ENCODE measurements at places on chromosomes 5 and 9.

DNA sequence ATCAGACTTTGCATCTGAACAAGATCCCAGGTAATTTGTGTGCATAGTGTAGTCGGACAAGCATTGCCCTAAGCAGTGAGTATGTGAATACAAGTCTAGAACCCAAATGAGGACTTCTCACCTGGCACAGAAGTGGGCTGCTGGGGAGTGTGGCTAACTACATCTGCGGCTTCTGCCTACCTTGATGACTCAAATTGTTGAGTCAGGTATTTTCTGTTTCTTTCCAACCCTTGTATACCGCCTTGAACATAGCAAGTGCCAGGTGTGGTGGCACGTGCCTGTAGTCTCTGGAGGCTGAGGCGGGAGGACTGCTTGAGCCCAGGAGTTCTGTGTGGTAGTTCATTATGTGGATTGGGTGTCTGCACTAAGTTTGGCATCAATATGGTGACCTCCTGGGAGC is 7.9 kb upstream of the JADE2 start:
- DNase-seq, result no peak

- DNase-seq, result no peak
Observed at GRCh38 chr9:87694236-87694755, 31.6 kb upstream of the CTSL start.

GRCh38 chr5:148697809-148698196 is 43.5 kb upstream of the HTR4 start:
- no peak for DNase-seq

- DNase-seq, result no peak
Observed at GRCh38 chr5:120367896-120368634, 96.0 kb upstream of the PRR16 start.

DNA sequence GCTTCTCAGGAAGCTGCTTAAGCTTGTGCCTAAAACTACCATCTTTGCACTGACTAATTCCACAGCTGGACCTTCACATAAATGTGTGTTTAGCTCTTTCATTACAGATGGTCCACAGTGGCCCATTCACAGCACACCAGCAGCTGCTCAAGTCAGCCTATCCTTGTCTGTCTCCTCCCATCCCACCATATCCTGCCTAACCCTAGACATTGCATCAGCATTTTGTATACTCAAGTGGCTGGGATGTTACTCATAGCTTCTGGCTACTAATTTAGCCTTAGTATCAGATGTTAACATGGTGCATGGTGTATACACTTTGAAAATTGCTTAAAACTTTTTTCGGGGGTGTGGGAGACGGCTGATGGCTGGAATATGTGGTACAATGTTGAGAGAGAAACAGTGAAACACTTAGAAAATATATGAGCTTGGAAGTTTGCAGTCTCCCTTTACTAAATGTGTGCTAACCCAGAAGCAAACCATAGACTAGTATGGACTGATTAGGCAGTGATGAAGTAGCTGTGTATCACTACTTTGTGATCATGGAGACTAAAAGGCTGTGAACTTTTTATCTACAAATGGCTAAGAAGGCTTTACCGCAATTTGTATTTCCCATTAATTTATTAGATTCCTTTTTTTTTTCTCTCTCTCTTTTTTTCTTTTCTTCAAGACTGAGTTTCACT is 83.1 kb downstream of the JMY start:
- peak; percentile 86 for DNase-seq

- no peak for DNase-seq
Observed at GRCh38 chr5:96440185-96440538, 7.1 kb upstream of the PCSK1 start.

GRCh38 chr5:41748631-41749030 is 121.6 kb downstream of the OXCT1 start:
- no peak for DNase-seq

DNA sequence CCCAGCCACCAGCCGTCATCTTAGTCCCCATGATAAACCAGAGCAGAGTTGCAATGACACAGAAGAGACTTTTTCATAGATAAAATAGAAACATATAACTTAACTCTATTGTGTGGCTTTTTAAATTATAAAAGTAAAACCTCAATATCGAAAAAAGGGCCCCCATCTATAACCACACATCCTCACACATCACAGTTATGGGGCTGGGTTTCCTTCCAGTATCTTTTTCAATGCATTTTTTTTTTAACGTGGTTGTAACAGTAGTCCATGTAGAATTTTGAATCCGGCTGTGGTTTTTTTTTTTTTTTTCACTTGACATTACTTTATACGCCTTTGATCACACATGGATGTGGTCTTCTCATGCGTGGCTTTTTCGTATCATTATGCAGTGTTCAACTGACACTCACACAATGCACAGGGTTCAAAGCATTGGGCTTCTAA is 77.4 kb downstream of the CFAP77 start:
- no peak for DNase-seq

GRCh38 chr5:44546286-44546685 is 157.1 kb upstream of the FGF10 start:
- DNase-seq, result peak; percentile 23

DNA sequence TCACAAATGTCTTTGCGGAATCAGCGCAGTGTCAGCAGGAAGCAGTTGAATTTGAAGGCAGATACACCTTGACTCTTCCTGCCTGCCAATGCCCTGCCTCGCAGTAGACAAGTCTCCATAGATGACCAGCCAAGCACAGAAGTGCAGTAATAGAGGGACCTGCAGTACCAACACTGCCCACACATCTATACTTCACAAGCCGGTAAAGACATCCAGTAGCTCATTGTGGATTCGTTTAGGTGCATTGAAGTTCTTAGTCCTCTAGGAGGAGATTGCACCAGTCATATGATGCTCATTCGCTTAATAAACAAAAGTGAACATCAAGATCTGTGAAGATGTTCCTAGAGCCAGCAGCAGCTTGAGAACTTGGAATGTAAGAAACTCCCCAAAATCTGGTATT is 7.1 kb upstream of the IFNA2 start:
- peak; percentile 11 for DNase-seq

GRCh38 chr5:1031306-1031959 is 22.8 kb downstream of the NKD2 start:
- DNase-seq, result no peak

DNA sequence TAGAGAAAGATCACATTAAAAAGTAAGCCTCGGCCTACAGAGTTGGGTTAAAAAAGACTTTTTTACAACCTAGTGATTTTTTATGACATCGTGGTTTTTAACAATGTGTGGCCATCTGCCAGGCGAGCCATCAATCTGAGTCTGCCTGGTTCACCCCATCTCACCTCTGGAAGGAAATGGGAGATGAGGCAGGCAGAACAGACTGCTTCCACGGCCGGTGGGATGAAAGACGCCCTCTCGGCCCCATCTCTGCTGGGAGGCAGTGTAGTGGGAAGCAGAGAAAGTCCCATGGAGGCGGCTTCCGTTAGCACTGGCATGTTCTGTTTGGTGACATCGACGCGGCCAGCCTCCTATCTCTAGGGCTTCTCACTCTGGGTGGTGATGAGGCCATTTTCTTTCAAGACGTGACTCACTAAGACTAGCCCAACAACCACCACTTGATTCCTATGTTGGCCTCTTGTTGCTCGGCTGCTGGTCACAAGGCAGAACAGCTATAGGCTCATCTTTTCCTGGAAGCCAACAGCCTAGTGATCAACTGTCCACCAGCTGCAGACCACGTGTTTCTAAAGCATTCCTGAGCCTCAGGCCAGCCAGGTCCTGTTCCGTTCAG is 132.4 kb upstream of the OTULINL start:
- DNase-seq, result peak; percentile 97

GRCh38 chr9:504921-505740 is 290.5 kb downstream of the DOCK8 start:
- no peak for DNase-seq

DNA sequence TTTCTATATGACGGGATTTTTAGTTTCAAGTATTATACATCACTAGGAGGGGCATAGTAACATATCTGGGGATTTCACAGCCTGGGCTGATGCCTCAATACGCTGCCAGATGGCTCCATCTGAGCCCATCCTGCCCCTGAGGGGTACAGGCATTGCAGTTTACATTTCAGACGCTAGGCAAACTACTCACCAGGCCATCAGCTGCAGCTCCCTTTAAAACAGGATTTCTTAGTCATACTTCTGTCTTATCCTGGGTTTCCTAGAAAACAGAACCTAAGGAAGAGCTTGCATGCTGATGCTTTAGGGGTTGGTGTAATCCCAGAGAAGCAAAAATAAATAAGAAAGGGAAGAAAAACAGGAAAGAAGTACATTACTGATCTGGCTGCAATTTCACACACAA is 372.8 kb upstream of the PIK3R1 start:
- DNase-seq, result peak; percentile 20

DNA sequence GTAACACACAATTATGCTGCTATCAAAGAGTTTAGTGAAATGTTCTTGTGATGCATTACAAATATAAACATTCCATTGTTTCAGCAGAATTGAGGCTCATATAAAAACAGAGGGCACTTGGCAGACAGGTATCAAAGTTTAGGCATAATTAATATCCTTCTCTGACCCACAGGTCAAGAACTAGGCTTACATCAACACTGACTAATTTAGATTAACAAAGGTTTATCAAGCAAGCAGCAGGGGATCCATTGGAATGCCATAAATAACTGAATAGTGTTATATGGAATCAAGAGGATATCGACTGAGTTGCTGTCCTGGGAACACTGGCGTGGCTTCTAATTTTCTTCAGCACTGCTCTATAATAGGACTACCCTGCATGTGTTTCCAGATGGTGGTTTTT is 414.5 kb upstream of the ARRDC3 start:
- DNase-seq, result no peak

- DNase-seq, result no peak
Observed at GRCh38 chr9:127223266-127223665, 41.3 kb upstream of the GARNL3 start.

GRCh38 chr5:61734966-61735365 is 402.9 kb downstream of the ZSWIM6 start:
- peak; percentile 71 for DNase-seq

DNA sequence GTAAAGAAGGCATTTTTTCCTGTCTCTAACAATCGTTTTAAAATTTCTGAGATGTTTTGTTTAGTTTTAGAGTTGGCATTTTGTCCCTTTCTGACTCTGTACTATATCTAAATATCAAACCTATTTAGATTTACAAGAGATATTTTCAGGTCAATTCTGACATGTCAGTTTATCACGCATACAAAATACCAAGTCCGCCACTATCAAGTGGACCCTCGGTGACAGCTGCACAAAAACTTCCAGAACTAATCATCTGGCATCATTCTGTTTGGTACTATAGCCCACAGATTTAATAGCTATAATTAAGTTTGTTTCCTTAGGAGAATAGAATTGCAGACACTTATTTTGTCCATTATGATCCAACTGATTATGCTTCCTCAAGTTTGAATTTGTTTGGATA is 1278.2 kb downstream of the CDH12 start:
- no peak for DNase-seq

DNA sequence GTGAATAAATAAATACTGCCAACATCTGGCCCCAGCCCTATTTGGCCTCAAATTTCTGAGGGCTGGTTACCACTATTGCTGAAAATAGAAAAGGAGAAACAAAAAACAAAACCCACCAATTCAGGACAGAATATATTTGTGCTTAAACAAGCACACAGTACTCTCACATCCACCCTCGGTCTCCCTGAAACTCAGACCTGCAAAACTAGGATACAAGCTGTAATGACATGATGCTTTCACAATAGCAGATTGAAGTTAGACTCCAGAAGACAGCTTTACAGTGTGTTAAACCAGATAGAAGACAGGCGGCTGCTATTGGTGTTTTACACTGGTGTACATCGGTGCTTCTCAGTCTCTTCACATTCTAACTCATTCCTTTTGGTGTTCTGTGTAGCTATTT is 214.9 kb upstream of the DMRT1 start:
- no peak for DNase-seq

Data from fibroblast of skin of back (primary cell).